ENCODE measurements at places on chromosomes 16 and 17.

GRCh38 chr17:50027172-50027880 lies 28.6 kb upstream of the ITGA3 start:
- DNase-seq: no peak

- DNase-seq: no peak
Measured at GRCh38 chr16:49499869-49500610, 126.4 kb downstream of the C16orf78 start.

DNA sequence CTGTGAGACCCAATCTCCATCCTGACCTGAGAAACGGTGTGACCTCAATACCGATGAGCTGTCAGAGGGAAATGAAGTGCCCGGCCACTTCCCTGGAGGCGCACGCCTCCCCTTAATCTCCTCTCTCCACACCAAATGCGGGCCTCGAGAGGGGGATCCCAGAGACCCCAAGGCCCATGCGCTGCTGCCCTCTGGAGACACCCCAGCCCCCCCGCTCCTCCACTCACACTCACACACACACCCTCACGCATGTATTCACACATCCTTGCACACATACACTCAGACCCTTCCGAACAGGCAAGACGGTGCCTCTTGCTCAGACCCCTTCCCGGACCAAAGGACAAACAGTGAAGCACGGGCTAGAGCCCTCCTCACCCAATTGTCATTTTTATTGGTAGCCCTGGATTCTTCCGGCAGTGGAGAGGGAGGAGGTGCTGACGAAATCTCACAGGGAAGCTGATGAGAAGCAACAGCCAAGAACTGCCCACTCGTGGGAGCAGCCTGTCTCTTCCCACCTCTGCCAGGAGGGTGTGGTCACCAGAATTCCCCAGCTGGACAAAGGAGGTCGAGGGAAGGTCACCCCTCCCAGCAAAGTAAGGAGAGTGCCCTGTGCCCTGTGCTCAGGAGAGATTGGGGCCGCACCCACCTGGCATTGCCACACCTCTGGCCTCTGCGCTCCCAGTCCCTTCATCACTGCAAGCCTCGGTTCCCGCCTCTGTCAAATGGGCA lies 136.0 kb upstream of the TNRC6C start:
- no peak for DNase-seq

DNA sequence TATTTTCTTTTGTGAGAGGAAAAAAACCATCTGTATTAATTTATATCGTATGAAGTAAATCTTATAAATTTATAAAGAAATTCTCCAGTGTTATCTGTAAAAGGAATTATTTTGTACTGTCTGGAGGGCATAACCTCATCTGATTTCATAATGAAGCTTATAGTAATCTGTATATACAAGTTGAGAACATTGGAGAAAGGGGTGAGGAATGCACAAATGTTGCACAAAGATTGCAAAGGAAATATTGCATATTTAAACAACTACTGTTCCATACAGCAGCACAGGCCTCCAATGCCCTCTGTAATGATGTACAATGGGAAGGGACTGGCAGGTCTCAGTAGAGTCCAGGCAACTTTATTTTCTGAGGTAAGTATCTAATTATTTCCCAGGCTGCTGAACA lies 50.8 kb upstream of the KCNJ16 start:
- DNase-seq: no peak

- DNase-seq: no peak
Measured at GRCh38 chr16:84267380-84267779, 27.3 kb upstream of the WFDC1 start.

DNA sequence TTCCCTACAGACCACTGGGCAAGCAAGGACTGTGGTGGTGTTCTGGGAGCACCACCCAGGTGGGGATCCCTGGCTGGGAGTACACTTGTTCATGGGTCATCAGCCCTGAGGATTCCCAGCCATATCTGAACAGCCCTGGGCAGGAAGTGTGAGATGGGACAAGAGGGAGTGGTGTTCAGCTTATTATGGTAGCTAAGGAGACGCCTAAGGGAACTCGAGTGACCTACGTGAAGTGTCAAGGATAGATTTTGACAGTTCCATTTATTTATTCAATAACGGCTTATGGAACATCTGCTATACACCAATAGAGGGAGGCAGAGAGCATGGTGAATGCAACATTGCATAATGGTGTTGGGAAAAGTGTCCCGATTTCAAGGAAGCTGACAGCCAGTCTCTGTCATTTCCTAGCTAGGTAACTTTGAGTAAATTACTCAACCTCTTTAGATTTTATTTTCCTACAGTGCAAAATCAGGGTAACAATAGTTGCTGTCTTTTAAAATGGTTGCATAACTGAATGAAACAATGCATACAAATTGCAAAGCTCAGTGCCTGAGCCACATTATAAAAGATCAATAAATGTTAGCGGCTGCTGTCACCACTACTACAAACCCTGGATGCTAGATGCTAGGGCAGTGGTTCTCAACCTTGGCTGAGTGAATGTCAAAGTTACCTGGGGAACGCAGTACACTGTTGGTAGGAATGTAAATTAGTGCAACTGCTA lies 534.1 kb downstream of the GRIN2A start:
- DNase-seq: no peak

DNA sequence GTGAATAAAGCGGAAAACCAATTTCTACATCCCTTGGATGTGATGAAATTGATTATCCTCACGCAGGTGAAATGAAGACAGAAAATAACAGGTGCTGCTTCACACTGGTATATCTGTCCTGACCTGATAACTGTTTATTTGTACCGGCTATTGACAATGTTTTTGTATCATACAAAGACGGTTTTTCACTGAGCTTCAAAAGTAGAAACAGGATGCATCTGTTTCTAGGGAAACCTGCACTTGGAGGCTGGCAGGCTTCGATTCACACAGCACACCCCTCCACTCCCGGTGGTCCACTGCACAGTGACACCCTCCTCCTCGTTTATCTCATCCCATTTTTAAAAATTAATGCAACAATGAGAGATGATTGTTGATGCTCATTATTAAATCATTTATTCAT lies 104.5 kb downstream of the CPPED1 start:
- DNase-seq: no peak

DNA sequence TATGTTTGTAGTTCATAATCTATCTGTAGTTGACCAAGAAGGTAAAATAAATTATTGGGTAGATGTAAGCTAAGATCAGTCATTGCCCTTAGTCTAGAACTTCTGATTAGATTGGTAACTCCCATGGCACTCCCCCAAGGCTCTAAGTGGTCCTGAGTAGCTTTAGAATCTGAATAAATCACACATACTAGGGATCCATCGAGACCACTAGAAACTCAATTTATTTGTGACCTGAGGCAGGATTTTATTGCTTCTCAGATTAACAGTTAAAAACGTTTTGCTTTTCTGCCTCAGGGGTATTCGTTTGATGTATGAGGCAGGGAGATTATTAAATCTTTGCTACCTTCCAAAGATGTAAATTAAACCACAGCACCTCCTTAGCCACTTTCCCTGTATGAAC lies 24.9 kb downstream of the CMTR2 start:
- no peak for DNase-seq

DNA sequence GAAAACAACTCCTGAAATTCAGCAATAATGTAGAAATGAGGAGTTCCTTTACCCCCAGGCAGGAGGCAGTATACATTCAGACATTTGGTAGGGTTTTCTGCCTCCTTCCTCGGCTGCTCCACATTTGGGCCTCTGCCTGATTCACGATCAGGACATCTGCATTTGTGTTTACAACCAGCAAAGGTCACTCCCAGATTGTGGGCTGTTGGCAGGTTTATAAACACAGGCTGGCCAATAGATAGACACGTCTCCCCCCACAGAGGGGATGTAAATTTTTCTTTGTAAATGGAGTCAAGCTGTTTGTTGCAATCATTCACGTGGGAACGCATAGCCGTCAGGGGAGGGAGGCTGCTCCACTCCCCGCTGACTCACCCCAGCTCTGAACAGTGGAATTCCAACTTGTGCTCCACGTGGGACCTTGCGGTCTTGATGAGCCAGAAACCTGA lies 252.1 kb upstream of the N4BP1 start:
- no peak for DNase-seq

DNA sequence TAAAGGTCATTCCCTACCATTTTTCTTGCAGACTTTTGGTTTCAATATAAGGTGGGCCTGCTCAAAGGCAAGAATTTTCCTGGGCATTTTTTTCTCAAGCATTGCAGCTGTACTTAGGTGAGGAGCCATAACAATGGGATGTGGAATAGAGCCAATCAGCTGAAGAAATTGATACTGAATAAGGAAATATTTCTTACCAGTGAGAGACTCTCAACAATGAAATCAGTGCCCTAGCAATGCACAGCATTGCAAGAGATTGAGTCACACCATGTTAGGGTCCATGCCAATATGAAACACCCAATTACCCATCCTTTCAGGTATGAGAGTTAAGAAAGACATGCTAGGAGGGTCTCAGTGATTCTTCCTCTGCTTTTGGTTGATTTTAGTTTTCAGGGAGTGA lies 237.6 kb downstream of the SOX9 start:
- DNase-seq: no peak

DNA sequence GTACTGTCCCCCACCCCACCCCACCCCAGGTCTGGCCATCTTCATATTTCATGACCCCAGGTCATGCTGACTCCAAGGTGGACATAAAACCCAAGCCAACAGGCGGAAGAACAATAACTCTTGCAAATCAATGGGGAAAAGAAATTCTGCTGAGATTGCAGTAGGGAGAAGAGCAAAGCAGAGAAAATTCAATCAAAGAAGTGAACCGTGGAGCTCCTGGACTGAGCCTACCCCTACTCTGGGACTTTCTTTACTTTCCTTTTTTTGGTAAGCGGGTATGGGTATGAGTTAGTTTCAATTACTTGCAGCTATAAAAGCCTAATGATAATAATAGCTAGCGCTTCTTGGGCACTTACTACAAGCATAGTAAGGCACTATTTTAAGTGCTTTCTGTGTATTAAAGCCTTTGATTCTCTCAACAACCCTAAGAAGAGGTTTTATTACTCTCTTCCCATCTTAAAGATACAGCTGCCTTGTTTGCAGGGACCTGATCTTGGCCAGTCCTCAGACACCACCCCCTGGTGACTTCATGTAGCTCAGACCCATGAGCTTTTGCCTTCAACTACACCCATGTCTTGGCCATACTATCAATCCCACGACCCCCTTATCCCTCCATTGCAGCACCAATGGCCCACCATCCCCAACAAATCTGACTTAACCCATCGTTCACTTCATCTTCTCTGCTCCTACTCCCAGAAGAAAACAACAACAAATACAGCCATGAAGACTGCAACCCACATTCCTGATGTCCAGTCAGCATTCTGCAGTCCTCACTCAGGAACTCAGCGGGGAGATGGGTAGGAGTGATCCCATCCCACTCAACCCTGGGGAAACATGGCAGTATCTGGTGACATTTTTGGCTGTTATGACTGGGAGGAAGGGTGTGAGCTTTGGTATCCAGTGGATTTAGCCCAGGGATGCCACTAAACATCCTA lies 4.4 kb downstream of the GGA2 start:
- no peak for DNase-seq

DNA sequence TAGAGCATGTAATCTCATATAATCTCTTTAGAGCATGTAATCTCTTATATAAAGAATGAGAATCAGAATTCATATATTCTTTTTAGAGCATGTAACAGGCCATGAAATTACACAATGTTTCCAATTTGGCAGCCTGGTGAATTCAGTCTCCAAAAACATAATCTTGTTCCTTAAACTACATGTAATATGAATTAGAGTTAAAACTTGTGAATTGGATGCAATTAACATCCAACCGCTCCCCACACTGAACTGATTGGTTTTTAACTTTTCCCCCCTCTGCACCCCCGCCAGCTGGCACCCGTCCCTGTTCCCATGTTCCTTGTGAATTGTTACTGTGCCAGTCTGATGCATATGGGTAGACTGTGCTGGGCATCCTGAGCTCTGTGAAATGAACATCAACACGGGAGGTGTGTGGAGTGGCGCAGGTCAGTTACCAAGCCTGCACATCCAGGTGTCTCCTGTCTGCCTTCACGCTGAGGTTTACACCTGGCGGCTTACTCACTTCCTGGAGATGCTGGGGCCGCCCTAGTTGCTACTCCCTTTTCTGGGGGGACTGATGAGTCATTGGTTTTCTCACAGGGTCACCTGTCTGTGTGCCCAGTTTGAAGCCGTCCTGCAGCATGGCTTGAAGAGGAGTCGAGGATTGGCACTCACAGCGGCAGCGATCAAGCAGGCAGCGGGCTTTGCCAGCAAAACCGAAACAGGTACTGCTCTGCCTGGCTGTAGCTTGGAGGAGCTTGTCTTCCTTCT lies 50.4 kb downstream of the SNX29 start:
- no peak for DNase-seq

DNA sequence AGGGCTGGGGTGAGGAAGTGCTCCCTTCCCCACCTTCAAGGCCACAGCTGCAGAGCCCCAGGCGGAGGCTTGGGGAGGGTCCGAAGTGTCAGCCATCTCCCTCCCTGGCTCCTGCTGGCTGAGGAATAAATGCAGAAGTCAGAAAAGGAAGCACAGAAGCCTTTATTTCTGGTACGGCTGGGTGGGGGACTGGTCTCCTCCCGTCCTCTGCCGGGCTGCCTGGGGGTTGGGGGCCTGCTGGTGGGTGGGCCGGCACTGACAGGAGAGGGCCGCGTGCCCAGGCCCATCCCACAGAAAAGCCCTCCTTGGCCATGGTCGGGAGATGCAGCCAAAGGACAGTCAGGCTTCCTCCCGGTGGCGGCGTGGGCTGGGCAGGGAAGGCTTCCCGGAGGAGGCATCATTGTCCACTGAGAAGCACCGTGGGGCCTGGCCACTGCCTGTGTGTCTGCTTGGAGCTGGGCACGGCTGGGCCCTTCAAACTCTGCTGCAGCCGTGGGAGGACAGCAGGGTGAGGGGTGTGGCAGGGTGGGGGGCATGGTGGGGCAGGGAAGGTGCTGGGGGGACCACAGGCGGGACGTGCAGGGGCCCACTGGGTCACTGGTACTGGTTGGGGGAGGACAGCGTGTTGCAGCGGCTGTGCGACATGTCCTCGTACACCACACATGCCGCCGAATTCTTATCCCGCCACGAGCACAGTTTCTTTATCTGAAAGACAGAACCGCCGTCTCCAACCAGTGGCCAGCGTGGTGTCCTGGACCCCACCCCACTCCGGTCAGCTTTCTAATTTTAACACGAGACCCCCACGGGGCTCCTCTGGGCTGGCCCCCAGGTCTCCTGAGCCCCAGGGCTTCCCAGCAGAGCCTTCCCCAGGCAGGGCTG lies 2.4 kb downstream of the CD7 start:
- no peak for DNase-seq

Data from stimulated activated CD8-positive, alpha-beta memory T cell treated with anti-CD3 and anti-CD28 coated beads, Interleukin-4, amount 100 ng/mL, for 4 hours (primary cell).